Stimulated activated CD4-positive, alpha-beta T cell treated with anti-CD3 and anti-CD28 coated beads, Interleukin-1b, Interleukin-23, amount 100 ng/mL, for 1 hour (primary cell): ENCODE measurements at places on chromosomes 6 and 20.

DNA sequence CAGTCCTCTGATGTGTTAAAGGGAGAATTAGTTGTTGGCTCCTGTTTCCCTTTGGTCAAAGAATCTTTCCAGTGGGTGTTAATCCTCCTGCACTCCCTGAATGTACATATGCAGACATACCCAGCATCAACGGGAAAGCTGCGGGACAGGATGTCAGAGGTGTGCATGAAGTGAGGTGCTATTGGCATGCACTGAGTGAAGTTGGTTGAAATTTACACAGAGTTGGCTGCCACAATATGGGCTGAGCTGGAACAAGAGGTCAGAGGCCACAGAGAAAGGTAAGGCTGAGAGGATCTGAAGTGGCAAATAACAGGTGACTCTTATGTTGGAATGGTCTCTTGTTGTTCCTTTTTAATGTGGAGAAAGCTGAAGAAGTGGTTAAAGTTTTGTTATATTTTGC, 82.7 kb upstream of the AKIRIN2 start:
- no peak for DNase-seq

DNA sequence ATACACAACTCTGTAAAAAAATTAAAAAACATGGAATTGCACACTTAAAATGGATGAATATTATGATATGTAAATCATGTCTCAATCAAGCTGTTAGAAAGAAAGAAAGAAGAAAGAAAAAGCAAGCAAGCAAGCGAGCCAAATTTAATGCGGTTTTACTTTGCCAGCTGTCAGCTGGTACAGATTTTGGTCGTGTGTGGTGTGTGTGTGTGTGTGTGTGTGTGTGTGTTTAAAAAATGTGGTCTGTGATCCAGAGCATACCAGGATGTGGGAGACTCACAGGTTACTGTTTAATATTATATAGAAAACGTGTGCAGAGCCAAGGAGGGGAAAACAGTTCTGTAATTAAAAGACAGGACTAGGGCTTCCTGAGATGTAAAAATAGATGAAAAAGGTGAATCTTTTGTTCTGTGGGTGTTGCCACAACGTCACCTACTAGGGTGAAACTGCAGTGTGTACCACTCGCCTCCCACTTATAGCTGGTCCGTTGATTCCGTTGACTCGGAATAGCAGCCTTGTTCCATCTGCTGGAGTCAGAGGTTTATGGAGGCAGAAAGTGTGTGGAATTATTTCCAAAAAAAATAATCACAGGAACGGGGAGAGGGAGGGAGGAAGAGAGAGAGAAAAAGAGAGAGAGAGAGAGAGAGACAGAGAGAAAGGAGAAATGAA, 197.7 kb downstream of the BCAS1 start:
- no peak for DNase-seq

GRCh38 chr20:18722371-18722770, 91.2 kb upstream of the SCP2D1 start:
- no peak for DNase-seq

GRCh38 chr6:139642346-139642745, 267.9 kb upstream of the CITED2 start:
- no peak for DNase-seq

GRCh38 chr20:51624157-51624731, 81.7 kb upstream of the NFATC2 start:
- peak; percentile 50 for DNase-seq

DNA sequence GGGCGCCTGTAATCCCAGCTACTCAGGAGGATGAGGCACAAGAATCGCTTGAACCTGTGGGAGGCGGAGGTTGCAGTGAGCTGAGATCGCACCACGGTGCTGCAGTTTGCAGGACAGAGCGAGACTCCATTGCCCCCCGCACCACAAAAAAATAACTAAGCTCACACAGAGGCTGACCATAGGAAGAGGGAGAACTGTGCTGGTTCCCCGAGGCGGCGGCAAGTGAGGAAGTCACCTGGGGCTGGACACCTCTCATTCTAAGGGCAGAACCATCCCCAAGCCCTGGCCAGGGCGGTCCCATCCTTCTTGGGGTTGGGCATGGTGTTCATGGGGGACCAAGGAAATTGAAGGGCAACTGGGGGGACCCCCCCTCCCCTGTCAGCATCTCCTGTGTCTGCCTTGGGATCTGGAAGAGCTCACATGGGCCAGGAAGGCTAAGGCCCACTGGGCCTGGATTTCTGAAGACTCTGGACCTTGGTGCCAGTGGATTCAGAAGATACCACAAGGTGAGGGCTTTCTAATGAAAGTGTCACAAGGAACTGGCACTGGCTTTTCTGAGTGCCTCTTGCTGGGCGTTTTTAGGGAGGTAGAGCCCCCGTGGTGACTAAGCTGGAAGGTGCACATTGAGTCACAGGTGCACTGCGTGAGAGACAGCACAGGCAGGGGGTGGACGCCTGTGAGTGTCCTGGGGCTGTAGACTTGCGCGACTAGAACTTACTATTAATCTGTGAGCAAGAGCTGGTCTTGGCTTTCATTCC, 11.5 kb downstream of the IRF4 start:
- DNase-seq = no peak

DNA sequence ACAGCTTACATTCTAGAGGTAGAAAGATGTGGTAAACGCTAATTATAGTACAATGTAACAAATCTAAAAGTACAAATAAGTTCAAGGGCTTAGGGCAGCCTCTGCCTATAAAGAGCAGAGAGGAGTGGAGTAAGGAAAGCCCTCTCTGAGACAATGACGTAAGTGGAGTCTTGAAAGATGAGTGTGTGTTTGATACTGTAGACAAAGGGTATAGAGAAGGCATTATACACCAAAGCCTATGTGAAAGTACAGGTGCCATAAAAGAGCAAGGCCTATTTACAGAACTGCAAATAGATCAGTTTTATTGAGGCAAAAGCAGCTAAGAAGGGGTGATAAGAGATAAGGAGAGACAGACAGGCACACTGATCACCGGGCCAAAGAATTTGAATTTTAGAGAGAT, 10.9 kb downstream of the GOPC start:
- DNase-seq = no peak

DNA sequence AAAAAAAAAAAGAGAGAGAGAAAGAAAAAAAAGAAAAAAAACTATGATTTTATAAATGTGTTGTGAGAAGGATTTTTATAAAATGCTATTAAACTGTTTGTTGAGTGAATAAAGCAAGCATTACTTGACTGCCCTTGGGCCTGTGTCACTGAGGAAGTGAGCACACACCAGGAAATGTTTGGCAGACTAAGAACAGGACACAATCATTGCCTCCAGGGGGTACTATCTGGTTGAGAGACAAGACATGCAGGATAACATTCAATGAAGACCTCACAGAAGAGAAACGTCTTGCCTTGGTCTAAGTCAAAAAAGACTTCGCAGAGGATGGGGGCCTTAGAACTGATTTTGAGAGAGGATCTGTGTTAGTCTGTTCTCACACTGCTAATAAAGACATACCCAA, 40.6 kb downstream of the MTFR2 start:
- DNase-seq = no peak

DNA sequence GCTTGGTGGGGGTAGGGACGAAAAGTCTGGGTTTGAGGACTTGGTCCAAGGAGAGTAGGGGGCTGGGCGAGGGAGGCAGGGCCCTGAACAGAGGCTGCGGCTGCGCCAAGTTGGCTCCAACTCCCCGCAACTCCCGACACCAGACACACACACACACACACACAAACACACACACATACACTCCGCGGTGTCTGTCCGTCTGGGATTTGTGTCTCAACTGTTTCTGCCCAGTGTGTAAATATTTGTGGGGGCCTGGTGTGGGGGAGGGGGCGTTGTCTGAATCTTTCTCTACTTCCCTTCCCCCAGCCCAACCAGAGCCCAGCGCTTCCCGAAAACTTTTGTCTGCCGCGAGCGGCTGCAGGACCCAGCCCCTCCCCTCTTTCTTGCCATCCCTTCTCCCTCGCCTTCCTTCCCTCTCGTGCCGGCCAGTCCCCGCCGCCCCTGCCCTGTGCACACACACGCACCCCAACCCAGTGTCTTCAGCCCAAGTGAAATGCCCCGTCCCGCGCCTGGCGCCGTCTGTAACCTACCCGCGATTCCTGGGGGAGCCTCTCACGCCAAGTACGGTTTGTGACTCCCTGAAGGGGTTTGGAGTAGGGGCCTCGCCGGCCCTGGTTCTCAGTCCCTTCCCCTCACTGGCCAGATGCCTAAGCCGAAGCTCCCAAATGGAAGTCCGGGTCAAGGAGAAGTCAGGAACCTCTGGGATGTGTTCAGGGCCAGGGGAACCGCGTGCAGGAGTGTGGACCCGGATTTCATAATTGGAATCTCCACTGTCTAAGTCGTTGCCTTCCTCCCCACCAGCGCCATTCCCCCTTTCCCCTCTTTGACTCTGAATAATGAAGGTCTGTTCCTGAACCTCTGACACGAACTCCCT, 904 bp downstream of the MDFI start:
- DNase-seq = no peak

GRCh38 chr20:21308340-21308739, 5.2 kb downstream of the XRN2 start:
- no peak for DNase-seq

GRCh38 chr6:24957199-24957598, 21.4 kb upstream of the RIPOR2 start:
- DNase-seq = no peak

- no peak for DNase-seq
These were observed 123.3 kb downstream of the QRSL1 start for GRCh38 chr6:106752641-106753040.

- no peak for DNase-seq
These were observed 15.5 kb downstream of the NOL4L start for GRCh38 chr20:32569380-32570305.

DNA sequence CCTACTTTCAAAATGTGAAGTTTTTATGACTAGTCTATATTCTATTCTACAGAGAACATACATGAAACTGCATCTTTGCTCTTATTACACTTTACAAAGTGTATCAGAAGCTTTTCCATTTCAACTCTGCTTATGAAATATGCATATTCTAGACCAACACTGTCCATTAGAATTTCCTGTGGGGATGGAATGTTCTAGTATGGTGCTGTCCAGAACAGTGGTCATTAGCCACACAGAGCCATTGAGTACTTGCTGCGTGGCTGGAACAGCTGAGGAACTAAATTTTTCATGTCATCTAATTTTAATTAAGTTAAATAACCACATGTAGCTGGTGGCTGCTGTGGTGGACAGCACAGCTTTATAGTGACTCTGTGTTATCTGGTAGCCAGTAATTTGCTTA, 105.9 kb upstream of the PDE10A start:
- DNase-seq = no peak

DNA sequence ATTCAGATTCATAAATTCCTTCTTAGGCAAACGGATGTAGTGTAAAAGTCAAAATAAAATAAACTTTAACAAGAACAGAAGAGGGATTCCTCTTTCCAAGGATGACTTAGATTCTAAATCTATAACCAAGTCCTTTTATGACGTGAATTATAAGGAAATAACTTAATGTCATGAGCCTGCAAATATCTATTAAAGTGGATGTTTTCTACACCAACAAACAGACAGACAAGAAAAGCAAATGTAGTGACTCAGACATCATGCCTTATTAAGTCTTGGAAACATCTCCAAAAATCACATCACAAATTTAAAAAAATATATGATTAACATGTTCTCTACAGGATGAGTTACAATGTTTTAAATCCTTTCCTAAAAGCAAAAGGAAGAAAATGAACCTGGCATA, 397.1 kb downstream of the ESR1 start:
- no peak for DNase-seq

DNA sequence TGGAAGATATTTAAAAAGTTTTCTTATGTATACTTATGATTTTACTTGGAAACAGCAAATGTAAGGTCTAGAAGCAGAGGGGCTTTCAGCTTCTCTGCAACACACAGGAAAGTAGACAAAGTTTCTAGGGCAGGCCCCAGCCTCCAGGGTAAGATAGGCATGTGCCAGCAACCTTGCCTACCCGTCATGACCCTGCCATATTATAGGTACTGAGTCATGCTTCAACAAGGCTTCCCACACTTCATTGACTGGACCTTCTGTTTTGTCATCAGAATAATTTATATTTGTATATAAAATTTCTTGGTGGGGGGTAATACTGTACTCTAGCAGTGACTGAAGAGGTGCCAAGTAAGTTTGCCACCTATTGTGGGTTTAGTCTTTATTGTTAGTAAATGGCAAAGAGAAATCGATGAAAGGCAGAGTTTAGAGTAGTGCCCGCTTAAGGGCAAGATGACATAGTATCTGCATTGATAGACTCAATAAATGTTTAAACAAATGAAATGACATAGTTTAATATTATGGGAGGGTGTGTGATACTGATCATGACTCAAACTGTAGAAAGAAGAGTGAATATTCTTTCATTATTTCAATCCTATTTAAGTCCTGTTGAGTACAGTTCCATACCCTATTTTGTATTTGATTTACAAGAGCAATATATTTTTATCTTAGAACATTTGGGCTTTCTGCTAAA, 95.6 kb downstream of the JARID2 start:
- DNase-seq = no peak

DNA sequence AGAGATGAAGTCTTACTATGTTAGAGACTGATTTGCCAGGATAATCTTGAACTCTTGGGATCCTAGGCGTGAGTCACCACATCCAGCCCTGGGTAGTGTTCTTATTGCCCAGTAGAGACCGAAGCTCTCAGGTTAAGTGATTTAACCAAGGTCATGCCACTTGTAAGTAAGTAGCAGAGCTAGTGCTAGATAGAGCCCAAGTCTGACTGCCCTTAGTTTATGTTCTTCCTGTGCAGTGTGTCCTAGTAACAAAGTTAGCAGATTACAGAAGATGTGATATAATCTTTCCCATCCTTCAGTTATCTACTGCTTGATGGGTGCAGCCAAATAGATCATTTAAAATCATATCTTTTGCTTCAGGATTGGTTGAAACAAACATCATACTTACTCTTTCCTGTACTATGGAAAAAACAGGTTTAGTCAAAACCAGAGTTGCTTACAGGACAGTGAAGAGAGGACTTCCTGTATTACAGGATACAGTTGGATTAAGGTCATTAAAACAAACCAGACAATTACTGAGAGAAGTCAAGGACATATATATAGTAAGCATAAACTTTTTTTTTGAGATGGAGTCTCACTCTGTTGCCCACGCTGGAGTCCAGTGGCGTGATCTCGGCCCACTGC, 9.5 kb upstream of the PABPC1L start:
- DNase-seq = no peak

DNA sequence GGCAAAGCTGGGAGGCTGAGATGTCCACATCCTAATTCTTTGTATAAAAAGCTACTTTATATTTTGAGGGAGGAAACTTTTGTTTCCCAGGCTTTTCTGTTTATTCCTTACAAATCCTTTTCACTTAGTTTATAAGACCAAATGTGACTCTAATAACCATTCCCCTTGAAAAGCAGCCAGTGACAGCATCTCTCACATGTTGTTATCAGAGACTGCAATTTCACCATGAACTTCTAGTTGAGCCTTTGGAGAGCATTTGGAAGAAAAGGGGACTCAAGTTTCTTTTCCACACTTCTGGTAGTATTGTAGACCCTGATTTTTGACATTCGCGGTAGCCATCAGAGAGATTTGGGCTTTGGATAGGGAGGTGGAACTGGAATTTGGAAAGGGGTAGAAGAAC, 215.8 kb downstream of the RNF144B start:
- no peak for DNase-seq

- no peak for DNase-seq
These were observed 78.7 kb upstream of the SASH1 start for GRCh38 chr6:148263961-148264360.
